ENCODE measurements at places on chromosomes 2 and 18.
A peak's percentile ranks its signal among the peaks of the same experiment; 100 is the strongest.

- no peak for DNase-seq
Observed at GRCh38 chr2:105082107-105082506, 44.2 kb downstream of the MRPS9 start.

DNA sequence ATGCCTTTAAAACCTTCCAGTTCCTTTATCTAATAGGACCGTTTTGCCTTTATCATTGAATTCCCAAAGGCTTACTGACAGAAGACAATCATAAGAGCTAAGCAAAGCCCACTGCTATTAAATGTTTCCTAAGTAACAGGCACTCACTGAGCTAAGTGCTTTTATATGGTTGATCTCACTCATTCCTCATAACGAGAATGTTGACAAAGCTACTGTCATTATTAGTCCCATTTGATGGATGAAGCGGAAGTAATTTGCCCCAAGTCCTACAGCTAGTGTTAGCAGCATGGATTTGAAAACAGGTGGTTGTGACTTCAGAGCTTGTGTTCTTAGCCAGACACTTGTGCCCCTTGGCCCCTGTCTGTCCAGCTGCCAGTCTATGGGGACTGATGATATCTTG is 134.8 kb upstream of the SERPINE2 start:
- peak; percentile 39 for DNase-seq

- DNase-seq, result no peak
Observed at GRCh38 chr18:40197711-40198110, 1757.3 kb upstream of the PIK3C3 start.

DNA sequence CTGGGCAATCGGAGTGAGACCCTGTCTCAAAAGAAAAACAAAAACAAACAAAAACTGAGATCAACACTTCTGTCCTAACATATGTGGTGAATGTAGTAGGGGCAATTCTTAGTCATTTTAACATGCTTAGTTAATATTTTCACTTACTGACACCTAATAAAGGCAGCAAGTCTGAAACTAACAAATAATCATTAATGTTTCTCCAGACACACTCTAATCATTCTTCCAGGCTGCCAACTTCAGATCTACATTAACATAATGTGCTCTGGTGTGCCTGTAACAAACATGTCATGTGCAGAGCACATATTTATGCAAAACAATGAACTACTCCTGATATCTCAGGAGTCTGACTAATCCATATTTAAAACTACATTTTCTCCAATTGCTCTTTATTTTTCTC is 6.0 kb downstream of the KRCC1 start:
- no peak for DNase-seq

GRCh38 chr2:583666-584065 is 93.5 kb downstream of the TMEM18 start:
- no peak for DNase-seq

GRCh38 chr18:8668381-8668780 is 37.0 kb upstream of the MTCL1 start:
- DNase-seq, result no peak

DNA sequence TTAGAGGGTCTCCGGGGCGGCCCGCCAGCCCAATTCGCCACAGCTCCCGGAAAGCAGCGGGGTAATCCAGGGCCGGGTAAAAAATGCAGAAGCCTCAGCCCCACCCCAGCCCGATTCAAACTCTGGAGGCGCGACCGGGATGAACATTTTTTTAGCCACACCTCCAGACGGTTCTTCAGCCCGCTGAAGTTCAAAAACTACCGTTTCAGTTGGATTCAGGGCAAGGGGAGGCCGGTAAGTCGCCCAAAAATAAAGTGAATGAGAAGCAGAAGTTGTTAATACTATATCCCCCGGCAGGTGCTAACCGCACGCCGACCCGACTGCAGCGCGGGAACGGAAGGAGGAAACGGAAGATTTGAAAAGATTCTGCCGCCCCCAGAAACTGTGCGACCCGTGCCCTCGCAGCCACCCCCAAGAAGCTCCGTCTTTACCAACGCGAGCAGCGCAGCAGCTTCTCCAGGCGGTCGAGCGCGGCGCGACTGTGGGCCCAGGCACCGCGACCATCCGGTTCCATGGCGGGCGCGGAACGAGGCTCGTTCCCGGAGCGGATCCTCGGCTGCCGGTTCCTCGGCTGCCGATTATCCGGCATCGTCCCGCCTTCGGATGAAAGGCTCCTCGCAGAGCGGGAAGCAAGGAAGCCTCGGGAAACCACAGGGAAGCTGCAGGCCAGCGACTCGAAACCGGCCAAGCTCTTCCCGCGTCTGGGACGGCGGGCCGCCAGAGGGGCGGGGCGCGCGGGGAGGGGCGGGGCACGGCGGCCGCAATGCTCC is at the start of gene BARD1:
BARD1 (minus strand) TSS at position 703 of the 770 bp plus-strand sequence; CDS start at position 589, 114 bp downstream.
- peak; percentile 2 for DNase-seq

DNA sequence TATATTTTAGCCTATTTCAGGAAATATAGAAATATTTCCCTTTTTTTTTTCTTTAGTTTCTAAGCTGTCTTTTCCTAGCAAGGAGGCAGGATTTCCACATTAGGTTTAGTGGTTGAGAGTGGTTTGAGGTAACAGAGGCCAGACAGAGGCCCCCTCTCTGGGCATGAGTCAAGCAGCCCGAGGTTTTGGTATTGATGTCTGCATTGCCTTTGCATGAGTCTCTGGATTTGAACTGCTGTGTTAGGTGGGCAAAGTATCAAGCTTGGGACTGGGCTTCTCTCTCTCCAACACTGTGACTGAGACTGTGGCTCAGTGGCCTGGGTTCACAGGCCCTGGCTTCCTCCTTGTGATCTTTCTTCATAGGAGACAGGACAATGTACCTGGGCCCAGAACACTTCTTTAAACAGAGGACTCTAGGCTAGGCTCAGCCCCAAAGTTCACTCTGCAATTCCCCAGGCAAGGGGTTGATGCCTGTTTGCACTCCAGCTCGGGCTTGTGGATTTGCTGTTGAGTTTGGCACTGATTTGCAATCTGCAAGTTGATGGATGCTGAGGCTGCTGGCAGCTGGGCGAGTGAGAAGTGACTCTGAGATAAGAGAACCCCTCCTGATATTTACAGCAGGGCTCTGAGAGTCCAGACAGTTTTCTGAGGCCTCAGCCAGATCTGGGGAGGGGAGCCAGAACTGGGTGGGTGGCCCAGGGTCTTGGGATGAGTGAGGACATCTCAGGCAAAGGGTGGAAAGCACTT is 271.2 kb downstream of the EN1 start:
- no peak for DNase-seq

DNA sequence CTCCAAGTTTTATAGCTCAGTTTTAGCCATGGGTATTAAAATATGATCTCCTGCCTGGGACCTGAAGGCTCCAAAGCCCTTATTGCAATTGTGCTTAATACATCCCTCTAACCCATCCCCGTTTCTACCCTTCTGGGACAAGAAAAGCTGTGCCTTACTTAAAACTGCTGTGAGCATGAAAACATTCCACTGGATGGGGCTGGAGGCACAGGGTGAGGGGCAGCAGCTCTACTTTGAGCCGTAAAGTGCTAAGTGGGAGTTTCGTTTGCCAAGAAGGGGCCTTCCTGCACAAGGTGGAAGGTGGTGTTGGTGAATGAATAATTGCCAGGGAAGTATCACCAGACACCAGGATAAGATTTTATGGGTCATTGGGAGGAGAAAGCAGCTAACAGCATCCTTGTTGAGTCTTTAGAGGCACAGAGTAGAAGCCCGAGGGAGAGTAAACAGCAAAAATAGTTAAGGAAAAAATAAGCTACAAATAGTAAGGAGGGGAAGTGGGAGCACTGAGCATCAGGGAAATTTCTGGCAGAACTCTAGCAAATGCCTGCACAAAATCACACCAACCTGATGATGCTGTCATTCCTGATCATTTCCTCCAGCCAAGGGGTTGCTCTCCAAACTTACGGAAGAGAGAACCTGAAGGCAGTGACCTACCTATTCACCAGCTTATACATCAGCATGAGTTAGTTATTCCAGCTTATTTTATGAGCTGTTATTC is 218.4 kb downstream of the MREG start:
- DNase-seq, result no peak

- DNase-seq, result no peak
Observed at GRCh38 chr2:202040079-202040844, 6.6 kb downstream of the FZD7 start.

GRCh38 chr2:168722592-168722991 is 79.8 kb upstream of the NOSTRIN start:
- no peak for DNase-seq

GRCh38 chr2:148555622-148556294 is 88.8 kb upstream of the EPC2 start:
- DNase-seq, result no peak

DNA sequence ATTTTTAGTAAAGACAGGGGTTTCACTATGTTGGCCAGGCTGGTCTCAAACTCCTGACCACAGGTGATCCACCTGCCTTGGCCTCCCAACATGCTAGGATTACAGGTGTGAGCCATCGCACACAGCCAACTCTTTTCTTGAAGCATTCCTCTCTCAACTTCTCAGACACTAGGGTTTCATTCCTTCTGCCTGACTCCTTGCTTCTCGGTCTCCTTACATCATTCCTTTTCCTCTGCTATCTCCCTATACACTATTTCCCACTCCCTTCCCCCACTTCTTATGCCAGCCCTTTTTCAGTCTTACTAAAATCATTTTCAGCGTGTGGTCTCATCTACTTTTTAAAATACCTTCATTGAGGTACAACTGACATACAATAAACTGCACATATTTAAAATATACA is 6.1 kb downstream of the SOS1 start:
- DNase-seq, result no peak

GRCh38 chr2:159089543-159089942 is 121.1 kb downstream of the TANC1 start:
- no peak for DNase-seq

DNA sequence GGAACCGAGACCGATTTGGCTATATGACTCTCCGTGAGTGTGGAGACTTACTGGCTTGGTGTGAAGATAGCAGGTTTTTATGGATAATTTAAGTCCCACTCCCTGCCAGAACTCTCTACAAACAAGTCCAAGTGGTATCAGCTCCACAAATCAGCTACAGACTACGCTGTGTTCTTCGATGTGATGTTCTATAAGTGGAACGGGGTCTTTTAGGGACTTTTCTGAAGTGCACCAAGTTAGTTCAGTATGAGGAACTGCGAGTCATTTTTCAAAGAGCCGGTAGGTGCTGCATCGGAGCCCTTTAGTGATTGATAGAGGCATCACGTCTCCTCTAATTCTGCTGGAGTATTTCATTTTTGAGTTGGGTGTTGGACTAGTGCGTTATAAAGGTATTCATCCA is 107.1 kb downstream of the TSHZ1 start:
- no peak for DNase-seq

- no peak for DNase-seq
Observed at GRCh38 chr2:60468382-60469085, 84.9 kb downstream of the BCL11A start.

GRCh38 chr2:65722028-65722778 is 289.8 kb upstream of the SPRED2 start:
- no peak for DNase-seq

- DNase-seq, result no peak
Observed at GRCh38 chr2:70685771-70686171, 82.2 kb downstream of the ADD2 start.

DNA sequence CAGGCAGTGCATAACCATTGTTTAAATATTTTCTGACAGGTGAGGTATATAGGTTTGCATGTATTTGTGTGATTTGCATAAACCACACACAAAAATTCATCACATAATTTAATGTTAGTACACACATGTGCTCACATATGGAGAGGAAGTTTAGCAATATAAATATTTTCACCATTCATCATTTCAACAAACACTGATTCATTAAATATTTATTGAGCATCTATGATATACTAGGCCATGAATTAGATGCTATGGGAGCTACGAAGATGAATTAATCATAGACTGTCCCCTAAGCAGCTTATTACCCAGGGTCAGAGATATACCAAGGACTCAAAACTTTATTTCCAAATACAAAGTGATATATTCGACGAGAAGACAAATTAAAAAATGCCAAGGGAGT is 311.6 kb upstream of the PIK3C3 start:
- no peak for DNase-seq

DNA sequence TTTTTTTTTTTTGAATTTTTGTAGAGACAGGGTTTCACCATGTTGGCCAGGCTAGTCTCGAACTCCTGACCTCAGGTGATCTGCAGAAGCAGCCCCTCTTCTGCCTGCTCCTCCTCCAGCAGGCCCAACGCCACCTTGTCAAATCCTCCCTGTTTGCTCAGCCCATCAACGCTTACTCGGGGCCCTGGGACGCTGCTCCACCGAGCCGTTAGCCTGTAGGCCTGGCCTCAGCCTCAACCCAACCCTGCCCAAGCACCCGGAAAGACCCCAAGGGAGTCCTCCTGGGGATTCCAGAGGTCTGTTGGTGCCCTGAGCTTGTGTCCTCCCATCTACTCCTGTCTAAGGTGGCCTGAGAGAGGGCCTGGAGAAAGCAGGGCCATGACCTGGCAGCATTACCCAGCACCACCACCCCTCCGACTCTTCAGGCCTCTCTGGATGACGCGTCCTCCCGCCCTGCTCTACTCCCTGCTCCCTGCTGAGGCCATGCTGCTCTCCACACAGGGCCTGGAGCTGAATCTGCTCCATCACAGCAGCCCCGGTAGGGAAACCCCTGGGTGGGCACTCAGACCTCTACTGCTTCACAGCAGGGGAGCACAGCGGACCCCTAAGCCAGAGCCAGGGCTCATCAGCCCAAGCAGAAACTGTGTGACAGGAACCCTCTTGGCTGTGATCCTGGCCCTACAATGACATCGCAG is 3.2 kb downstream of the STK25 start:
- DNase-seq, result no peak

DNA sequence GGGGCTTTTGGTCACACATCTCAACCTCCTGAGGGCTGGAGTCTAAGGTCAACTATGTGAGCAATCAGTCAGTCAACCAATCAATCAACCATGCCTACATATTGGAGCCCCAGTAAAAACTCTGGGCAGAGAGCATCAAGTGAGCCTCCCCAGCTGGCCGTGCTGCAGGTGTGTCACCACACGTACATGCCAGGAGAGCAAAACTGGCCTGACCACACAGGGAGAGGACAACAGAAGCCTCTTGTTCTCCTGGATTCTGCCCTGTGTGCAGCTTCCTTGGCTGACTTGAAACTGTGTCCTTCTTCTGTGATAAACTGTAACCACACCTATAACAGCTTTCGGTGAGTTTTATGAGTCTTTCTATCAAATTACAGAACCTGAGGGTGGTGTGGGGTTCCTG is 25.9 kb downstream of the GPR35 start:
- no peak for DNase-seq

DNA sequence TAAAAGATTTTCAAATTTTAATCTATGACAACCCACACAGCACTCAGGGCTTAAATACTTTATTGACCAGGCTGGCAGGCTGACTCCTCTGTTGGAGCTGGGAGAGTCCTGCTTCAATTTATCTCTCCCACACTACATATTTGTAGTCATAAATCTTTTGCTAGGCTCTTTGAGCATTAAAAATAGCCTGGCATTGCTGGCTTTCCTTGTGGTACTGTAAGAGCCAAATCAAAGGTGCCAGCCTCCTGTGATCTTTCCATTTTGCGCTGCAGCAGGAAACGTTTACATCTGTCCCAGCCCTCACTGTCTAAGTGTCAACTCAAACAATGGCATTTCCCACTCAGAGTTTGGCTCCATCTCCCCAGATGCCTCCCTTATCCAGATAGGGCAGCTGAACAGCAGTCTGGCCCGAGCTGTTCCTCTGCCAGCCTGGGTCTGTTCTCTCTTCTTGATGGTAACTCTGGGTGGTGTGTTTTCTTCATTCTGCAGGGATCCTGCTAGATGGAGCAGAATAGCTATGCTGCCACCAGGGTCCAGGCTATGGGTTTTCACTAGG is 62.1 kb downstream of the LRRTM1 start:
- DNase-seq, result no peak

All from NCI-H1092 (cell line).